Heart right ventricle (tissue), 16 donors: ENCODE measurements at places on chromosomes 6 and 20. TPM values are rescaled to one million over a fixed set of nuclear protein-coding genes. Genes with fewer than 3 reads are reported as not detected.

ENPP5 gene
- total RNA-seq, result 5.3 TPM

LY6G6C gene
- total RNA-seq, result not detected

GPRC6A gene
- not detected for total RNA-seq

EDN3 gene
- total RNA-seq, result not detected

WFDC12 gene
- not detected for total RNA-seq

HLA-DRB5 gene
- 50.7 TPM for total RNA-seq

- DNase-seq, result no peak
Measured at GRCh38 chr20:39935901-39936300, 753.1 kb downstream of the MAFB start.

DNA sequence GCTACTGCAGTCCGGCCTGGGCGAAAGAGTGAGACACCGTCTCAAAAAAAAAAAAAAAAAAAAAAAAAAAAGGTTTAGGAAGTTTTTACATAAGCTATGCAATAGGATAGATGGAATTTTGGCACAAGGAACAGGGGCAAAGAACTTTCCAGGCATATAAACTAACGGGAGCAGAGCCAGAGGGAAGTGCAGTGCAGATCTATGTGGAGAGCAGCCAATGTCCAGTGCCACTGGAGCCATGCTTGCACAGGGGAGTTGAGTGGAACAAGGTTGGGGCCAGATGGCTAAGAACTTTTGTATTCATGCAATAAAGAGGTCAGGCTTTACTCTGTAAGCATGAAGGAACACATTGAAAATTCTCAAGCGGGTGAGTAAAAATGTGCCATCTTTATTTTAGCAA is 10.8 kb downstream of the SLC17A2 start:
- no peak for DNase-seq

DNA sequence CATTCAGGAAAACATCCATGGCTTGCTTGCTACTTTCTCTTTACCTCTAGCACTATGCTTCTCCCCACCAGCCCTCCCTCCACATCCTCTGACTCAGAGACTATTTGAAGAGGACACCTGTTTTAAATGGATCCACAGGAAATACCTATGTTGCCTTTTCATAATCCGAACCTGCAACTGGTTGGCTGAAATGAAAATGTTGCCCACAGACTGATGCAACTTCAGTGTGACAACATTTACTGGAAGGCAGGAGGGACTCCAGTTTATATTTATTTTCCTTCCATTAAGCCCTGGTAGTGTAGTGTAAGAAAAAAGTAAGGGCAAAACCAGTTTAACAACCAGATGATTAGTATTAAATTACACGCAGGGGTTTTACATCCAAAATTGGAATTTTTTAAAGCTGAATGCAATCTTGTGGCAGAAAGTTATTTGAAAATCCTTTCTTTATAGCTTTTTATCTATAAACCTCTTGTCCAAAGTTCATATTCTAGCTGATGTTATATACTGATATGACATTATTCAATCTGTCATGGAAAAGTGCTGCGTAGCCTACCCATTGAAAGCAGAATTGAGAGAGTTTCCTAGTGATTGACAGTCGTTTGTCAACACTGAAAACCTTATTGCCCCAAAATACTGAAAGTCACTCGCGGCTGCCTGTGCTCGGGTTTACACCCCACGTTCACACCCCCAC is 881 bp upstream of the AIG1 start:
- DNase-seq, result no peak

DNA sequence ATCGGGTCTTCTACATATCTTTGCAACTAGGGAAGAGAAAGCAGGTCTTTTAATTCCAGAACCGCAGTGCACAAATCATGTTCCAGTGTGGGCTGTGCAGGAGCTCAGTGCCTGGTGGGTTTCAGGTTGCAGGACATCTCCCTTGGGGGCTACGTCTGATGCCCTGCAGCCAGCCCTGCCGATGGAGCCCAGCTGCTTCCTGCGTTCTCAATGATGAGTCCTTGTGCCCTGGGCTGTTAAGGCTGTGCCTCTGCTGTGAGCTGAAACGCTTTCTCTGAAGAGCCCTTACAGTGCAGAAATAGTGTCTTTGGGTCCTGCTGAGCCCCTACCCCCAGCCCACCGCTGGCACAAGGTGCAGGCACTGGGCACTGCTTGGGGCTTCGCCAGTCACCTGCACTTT is 192.9 kb downstream of the SYNDIG1 start:
- DNase-seq, result no peak

GRCh38 chr6:57276946-57277345 is 40.5 kb upstream of the PRIM2 start:
- DNase-seq, result no peak

- no peak for DNase-seq
Measured at GRCh38 chr20:1434571-1435336, 31.9 kb downstream of the NSFL1C start.

DNA sequence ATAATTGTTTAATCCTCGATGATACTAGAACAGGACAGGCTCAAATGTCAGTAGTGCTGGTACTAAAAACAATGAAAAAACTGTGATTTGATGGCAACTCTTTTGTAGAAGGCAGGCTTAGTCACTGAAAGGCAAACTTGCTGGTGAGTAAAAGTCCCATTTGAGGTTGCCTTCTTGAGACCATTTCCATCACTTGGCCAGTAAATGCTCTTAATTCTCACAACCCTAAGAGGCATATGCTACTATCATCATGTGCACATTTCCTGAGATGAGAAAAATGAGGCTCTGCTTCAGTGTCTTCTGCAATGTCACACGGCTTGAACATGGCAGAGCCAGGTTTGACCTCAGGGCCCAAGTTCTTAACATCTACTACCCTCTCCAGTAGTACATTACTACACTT is 9.9 kb downstream of the AKIRIN2 start:
- DNase-seq, result no peak

- DNase-seq, result no peak
Measured at GRCh38 chr6:3398755-3399696, 57.8 kb downstream of the SLC22A23 start.

DNA sequence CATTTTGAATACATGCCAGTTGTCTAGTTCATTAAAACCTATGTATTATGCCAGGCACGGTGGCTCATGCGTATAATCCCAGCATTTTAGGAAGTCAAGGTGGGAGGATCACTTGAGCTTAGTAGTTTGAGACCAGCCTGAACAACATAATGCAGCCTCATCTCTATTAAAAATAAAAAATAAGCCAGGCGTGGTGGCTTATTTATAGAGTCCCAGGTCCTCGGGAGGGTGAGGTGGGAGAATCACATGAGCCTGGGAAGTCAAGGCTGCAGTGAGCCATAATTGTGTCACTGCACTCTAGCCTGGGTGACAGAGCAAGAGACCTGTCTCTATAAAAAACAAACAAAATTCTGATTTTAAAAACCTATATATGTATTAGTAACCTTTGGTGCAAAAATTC is 27.5 kb downstream of the ORC3 start:
- peak; percentile 5 for DNase-seq

DNA sequence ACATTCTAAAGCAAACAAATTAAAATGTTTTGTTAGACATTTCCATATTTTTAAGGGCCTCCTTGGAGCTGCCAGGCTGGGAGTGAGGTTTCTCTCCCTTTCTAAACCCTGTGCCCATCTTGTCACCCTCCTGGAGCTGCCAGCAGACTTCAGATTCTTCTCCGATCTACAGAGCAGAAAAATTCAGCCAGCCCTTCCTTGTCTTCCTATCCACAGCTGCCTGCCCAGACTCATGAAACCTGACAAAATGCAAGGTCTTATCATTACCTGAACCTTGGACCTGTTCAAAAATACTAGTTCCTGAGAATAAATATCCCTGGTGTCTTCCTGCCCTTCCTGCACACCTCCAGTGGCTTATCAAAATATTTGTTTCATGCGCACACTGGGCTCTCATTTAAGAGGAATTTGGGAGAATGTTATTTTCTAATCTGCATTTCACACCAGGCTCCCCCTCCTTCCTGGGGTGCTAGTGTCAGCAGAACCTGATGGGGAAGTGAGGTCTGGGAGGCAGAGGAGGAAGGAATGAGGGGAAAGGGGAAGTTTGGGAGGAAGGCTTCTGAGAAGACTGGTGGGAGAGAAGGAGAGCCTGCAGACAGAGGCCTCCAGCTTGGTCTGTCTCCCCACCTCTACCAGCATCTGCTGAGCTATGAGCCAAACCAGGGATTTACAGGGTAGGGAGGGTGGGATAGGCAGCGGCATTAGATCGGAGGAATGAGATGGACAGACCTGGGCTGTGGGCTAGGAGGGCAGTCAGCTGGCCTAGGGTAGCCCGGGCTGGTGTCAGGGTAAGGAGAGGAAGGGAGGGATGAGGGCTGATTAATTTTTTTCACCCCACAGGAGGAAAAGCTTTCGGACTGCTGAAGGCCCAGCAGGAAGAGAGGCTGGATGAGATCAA is at the start of gene AIF1:
TSS of gene AIF1 (plus strand) at position 551 of the 895 bp plus-strand sequence. CDS start at position 647, 96 bp downstream.
- no peak for DNase-seq

DNA sequence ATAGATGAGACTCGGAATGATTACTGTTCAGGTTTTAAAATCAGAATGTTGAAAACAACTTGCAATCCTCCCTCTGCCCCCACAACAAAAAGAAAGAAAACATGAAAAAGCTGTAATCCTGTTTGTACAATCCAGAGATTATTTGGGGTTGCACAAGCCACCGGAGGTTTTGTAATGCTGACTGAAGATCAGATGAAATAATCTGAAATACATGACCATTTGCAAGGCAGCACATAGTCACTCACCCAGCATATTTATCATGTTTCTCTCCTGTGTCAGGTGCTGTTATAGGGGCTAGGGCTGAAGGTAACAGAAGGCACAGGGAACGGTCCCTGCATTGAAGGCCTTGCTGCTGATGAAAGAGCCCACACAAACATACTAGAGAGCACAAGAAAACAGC is 85.3 kb downstream of the SIM1 start:
- no peak for DNase-seq

DNA sequence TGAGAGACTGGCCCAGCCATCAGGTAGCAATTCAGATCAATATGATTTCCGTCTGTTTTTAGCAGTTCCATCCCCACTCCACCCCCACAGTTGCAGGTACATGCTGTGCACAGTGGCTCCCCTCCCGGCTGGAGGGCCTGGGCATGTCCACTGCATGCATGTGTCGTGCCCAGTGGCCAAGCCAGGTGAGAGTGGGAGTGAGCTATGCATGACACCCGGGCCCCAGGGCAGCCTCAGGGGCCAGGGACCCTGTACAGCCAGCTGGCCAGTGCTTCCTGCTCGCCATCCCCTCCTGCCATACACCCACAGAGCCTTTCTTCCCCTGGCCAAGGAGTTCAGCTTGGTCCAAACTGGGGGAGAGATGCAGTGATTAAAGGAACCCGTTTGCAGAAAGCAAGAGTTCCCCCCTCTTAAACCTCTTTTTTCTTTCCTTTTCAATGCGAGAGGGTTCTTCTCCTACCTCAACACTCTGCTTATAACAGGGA is 135.3 kb downstream of the THBS2 start:
- no peak for DNase-seq

DNA sequence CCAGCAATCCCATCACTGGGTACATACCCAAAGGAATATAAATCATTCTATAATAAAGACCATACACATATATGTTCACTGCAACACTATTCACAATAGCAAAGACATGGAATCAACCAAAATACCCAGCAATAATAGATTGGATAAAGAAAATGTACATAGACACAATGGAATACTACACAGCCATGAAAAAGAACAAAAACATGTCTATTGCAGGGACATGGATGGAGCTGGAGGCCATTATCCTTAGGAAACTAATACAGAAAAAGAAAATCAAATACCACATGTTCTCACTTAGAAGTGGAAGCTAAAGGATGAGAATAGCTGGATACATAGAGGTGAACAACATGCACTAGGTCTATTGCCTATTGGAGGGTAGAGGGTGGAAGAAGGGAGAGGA is 674.6 kb downstream of the PHF3 start:
- no peak for DNase-seq

DNA sequence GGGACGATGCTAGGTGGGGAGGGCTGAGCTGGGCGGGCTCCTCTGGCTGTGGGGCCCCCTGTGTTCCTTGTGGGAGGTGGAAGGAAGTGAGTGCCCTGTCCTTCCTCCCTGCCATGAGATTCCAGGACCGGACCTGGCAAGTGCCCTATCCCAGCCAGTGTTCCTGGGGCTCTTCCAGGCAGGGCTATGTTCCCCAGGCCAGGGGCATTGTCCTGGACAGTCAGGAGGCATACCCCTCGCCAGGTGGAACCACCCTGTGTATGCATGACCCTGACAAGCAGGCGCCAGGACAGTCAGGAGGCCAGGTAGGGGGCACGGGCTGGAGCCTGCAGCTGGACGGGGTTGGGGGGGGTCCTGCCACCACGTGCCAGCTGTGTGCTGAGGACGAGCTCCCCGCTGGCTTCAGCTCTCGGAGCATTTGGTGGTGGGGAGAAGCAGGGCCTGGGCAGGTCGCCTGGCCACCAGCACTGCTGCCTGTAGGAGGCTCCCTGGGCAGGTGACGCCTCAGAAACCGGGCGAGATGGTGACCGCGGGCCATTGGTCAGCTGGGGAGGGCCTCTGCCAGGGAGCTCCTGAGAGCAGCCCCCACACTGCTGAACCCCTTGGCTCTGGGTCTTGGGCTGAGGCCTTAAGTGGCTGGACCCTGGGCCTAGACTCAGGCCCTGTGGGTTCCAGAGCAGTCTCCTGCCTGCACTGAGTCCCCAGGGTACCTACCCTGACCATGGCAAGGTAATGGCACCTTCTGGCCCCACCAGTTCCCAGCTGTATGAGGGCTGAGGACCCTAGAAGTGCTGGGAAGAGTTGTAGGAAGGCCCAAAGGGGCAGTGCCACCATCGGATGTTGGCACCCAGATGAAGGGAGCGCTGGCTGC is 694 bp downstream of the SLC17A9 start:
- DNase-seq, result no peak

DNA sequence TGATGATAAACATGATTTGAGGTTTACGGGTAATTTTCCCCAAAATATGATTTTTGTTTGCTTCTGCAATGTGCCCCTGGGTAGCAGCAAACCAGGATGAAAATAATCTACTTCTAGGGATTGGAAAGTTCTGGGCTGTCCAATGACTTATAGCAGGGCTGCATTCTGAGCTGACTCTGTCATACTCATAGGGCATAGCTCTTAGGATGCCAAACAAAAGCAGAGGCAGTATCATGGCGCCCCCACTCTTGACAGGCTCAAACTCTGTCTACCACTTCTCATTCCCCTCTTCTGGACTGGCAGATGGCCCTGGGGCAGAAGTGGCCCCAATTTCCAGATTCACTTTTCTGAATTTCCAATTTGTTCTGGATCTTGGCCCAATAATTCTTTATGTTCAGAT is 10.3 kb downstream of the SERPINB1 start:
- DNase-seq, result no peak

DNA sequence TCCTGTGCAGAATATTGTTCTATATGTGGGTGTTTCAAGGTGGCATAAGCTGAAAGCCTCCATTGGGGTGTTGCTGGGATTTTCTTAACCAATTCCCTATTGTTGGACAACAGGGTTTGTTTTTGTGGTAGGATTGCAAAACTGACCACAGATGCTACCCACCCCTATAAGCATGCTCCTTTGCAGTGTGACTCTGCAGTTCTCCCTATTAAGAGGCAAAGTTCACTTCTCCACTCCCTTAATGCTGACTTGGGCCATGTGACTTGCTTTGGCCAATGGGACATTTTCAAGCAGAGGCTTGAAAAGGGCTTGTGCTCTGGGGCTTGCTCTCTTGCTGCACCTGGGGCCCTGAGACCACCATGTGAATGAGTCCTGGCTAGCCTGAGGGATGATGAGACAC is 8.5 kb upstream of the ANGPT4 start:
- DNase-seq, result no peak

GRCh38 chr6:157873735-157874344 is 50.8 kb downstream of the SNX9 start:
- DNase-seq, result peak; percentile 66

GRCh38 chr20:61937146-61937962 is 128.3 kb downstream of the TAF4 start:
- DNase-seq, result no peak
